ENCODE measurements at places on chromosomes 1 and 21. TPM values are rescaled to one million over a fixed set of nuclear protein-coding genes. Genes with fewer than 3 reads are reported as not detected.

GRCh38 chr1:157870490-157870889 lies 28.9 kb upstream of the CD5L start:
- DNase-seq, result no peak

DNA sequence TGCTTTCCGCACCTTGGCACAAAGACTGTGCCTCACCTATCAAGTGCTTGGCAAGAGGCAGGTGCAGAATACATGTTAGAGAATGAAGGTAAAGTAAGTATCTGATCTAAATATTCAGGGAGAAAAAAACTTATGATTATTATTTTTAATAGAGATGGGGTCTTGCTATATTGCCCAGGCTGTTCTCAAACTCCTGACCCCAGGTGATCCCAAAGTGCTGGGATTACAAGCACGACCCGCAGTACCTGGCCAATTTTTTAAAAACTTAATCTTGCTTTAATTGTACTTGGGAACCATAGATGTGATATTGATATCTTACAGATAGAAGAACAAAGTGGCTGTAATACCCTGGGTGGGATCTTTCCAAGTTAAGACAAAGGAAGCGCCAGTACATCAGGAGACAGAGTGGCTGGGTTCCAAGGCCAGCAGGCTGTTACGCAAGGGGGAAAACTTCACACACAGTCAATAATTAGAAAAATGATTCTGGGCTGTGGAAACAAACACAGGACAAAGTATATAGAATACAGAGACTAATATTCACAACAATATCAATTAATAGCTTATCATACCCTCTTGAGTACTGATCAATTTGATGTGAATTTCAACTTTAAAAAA lies 58.6 kb upstream of the ATP1A1 start:
- DNase-seq, result no peak

The TNN gene
- 3.0 TPM for polyA plus RNA-seq

- DNase-seq, result no peak
Measured at GRCh38 chr1:46517010-46517600, 27.5 kb downstream of the DMBX1 start.

The AMY2A gene
- polyA plus RNA-seq, result not detected

- DNase-seq, result no peak
Measured at GRCh38 chr1:166153525-166154314, 13.1 kb downstream of the FAM78B start.

GRCh38 chr1:163928069-163928468 lies 606.3 kb downstream of the NUF2 start:
- DNase-seq, result no peak

DNA sequence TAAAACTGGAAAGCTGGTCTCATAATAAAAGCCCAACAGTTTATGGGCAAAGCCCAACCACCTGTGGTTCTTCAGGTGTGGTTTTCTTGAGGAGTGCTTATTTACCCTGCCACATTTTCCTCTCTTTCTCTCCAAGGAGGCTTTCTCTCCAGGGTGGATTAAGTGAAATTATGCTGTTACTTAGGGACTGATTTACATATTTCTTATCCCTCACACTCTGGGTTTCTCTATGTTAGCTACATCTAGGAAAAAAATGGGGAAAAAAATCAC lies 4.8 kb downstream of the TBX19 start:
- no peak for DNase-seq

The ADGRL4 gene
- polyA plus RNA-seq, result 24.7 TPM

GRCh38 chr1:207318072-207318619 lies 3.3 kb upstream of the CD55 start:
- DNase-seq, result no peak

DNA sequence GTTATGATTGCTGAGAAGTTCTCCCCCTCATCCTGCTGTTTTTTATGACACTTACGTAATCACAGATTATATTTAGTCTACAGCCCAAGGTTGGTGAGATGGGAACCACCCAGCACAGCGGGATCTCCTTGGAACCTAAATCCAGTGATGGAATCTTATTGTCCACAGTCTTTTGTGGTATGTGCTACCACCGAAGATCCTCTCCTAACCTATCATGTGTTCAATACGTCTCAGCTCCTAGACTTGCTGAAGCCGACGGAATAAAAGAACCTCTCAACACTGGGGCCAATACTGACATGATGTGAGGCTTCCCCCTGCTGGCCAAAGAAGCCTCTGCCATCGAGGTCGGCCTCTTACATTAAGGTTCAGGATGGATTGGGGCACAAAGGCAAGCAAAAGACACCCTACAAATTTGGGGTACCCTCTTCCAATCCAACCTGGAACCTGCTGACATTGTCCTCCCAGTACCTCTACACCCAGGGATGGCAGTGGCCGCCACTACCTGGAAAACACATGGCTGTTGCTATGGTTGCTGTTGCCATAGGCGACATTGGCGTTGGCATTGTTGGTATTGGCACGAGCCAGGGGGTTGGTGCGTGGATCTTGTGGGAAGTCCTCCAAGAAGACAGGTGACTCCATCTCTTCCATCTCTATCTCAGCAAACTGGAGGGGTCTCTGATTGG lies 19.4 kb upstream of the KIF21B start:
- DNase-seq, result peak; percentile 55

DNA sequence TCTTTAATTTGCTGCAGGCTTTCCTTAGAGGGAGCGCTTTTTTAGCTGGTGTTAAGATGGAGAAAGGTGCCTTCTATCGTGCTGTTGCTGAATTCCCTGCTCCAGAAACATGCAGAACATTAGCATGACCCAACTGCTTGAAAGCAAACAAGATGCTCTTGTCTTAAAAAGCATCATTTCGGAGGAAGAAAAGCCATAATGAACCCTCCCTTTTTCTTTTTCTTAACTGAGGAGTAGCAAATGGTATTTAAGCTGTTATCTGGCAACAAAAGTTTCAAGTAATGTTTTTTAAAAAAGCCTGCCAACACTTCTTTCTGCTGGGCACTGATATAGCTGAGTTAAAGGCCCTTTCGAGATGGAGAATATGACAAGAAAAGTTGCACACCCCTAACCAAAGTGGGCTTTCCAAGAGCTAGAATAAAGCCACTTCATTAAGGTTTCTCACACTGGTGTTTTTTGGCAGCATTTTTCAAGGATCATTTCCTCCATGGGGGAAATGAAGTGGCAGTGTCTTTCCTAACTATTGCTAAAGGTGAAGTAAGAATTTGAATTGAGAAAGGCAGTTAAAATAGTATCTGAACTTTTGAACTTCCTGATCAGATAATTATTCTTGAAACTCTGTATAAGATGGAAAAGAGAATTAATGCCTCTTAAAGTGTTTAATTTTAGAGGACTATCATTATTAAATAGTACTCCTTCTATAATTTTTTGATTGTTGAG lies 38.8 kb downstream of the ST6GALNAC5 start:
- no peak for DNase-seq

DNA sequence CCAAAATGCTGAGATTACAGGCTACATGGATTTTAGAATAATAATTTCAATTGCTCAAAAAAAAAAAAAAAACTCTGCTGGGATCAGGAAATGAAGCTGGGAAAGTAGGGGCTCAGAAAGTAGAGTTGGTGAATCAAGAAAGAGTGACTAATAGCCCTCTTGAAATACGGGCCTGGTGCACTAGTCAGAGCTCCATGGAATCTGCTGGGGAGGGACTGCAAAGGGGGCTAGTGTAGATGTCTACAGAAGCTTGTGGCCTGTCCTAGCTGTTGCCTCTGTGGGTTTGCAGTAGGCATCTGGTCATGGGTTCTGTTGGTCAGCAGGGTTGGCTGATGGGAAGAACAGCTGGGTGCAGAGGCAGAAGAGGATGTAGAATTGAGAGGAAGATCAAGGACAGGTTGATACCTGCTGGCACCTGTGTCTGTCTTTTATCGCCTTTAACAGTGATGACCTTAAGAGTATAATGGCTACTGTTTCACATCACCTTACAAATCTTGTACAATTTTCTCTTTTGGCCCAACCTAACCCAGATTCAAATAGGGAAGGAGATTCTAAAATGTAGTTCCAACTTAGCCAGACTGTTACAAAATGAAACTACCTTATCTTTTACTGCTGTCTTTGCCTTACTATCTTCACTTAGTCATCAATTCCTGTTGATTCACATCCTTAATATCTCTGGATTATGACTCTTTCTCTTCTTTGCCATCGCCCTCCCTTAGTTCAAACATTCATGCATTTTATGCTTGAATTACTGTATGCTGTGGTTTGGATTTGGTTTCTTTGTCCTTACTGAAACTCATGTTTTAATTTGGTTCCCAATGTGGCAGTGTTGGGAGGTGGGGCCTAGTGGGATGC lies 126.2 kb downstream of the GIPC2 start:
- no peak for DNase-seq

GRCh38 chr1:234134878-234135277 lies 230.4 kb downstream of the SLC35F3 start:
- DNase-seq, result no peak

The NUDT4B gene
- polyA plus RNA-seq, result 3.5 TPM

The SLC35E2B gene
- polyA plus RNA-seq, result 70.8 TPM

The S100A7A gene
- not detected for polyA plus RNA-seq

The LRRC39 gene
- polyA plus RNA-seq, result 1.7 TPM

DNA sequence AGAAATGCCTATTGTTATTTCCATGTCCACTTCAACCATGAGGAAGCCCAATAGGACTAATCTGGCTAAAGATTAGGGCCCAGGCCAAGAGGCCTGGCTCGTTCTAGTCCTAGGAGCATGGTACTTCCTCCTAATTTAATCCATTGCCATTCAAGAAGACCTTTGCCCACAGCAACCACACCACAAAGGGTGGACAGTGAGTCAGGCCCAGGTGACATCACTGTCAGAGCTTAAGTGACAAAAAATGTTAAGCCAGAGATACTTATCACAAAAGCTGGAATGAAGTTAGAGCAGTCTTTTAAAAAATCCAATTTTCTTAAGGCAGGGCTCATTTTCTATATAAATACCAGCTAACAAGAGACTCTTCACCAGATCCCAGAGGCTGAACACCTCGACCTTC lies at the start of gene SPRR3:
Gene SPRR3 (plus strand): TSS at position 368 of the 400 bp plus-strand sequence. CDS start 1,272 bp downstream, outside the sequence.
- DNase-seq, result no peak

- no peak for DNase-seq
Measured at GRCh38 chr1:63772876-63773275, 941 bp upstream of the ROR1 start.

The RYR2 gene
- polyA plus RNA-seq, result 1.4 TPM

DNA sequence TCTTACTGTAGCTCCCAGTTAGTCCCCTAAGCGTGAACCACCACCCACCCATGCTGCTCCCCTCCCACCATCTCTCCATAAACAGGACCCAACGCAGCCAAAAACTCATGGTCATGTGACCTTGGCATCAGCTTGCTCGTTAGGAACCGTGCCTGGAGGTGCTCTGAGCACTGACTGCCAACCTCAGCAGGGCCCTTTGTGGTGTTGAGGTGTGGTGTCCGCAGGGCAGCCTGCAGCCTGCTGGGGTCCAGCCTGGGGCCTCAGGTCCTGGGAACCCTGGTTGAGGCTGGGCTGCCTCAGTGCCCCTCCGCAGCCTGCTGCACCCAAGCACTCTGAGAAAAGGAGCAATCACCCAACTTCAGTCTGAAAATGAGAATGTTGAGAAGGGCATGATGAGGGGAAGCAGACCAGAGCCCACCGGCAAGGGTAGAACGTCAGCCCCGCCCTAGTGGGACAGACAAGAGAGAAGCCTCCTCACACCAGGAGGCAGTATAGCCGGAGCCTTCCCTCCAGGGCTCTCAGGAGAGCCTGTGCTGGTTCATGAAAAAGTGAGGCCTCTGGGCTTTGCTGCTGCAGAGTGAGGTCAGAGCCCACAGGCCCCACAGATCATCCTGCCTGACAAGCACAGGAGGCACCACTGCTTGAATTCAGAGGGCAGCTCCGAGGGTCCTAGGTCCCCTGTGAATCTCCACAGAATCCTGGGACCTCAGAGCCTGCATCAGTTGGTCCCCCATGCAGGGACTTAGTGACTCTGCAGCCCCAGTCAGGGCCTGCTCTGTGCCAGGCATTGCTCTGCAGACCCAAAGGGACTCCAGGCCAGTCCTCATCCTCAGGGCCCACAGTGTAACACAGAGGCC lies 4.9 kb upstream of the COL6A2 start:
- DNase-seq, result no peak

GRCh38 chr21:42475036-42475435 lies 21.0 kb downstream of the RSPH1 start:
- DNase-seq, result no peak

DNA sequence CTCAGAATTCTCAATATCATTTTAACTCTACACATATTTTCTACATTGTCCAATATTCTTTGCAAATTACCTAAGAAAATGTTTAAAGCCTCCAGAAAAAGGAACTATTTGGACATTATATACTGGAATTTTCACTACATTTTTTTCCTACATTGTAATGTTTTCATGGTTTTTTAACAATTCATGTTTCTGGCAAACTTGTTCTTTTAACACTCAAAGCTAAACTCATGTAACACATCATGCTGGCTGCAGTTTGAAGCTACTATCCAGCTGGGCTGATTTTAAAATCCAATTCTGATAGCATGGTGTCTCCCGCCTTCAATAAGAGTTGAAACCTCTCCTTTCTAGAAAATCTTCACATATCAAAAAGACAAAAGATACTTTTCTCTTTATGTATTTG lies 52.0 kb downstream of the TGFBR3 start:
- DNase-seq, result no peak

DNA sequence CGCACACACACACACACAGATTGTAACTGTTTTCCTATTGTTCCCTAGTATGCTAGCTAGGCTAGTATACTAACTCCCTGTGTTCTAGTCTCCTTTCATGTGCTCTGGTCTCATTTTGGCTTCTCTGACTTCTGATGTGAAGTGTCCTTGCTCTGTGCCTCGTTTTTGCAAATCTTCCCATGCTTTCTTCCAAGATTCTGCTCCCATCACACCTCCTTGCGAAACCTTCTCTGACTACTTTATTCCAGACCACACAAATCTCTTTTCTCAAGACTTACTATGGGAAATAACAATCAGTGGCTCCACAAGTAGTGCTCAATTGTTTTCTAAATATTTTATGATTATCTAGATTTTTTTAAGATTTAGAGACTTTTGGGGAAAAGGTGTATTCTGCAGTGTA lies 10.3 kb downstream of the PRRX1 start:
- DNase-seq, result no peak

- DNase-seq, result no peak
Measured at GRCh38 chr1:54927472-54928240, 40.7 kb upstream of the DHCR24 start.

The FNDC10 gene
- polyA plus RNA-seq, result 4.5 TPM

DNA sequence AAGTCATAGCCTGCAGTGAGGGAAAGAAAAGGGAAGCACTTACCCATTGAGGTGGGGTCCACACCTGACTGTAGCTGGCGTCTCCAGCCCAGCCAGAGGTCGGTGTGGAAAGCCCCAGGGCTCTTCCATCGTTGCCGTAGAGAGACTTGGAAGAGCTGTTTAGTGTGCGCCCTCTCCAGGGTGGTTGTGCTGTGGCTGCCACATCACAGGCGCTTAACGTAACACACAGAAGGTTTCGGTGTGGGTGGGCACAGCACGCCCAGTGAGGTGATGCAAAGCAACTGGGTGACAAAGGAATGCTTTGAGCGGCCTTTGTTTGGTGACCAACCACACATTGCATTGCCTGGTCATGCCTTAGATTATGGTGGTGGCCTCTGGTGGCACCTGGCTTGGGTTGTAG lies 36.8 kb upstream of the KIF1B start:
- DNase-seq, result no peak

- no peak for DNase-seq
Measured at GRCh38 chr1:220748936-220749335, 814 bp downstream of the MTARC2 start.

GRCh38 chr1:33013791-33014190 lies 22.9 kb downstream of the AK2 start:
- no peak for DNase-seq

GRCh38 chr1:22350171-22350923 lies 101.3 kb upstream of the ZBTB40 start:
- DNase-seq, result no peak
